SW 1271 (cell line): ENCODE measurements at places on chromosomes 2 and 18.
A peak's percentile ranks its signal among the peaks of the same experiment; 100 is the strongest.

DNA sequence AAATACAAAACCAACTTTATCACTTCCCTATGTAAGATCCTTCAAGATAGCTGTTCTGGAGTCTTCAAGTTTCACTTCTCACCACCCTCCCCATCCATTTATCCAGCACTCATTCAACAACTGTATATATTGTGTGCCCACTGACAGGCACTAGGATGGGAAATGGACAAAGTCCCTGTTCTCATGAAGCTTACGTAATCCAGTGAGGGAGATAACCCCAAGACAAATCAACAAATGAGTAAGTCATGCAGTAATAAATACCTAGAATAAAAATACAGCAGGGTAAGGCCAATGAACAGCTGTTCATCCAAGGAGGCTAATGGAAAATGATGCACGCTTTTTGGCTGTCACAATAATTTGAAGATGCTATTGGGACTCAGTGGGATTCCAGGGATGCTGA, 133.8 kb downstream of the MEMO1 start:
- DNase-seq: no peak

DNA sequence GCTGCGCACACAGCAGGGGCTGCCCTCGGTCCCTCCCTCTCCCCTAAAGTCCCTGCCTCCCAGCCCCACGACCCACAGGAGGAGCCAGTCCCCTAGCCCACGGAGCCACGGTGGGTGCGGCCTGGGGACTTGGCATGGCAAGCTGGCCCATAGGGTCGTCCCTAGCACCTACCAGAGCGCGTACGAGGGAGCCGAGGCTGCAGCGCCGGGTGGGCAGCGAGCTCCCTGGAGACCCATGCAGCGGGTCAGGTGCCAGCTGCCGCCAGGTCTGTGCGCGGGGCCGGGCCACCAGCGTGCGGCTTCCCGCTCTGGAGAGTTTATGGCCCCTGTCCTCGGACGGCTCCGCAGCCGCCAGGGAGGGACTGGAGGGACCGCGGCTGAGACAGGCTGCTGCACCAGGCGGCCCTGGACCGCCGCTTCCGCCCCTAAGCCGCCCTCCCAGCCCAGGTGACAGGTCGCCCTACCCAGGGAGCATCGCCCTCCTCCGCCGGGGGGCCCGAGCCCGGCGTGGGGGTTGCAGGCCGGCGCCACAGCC, 273.6 kb downstream of the CCDC74A start:
- DNase-seq: no peak

- DNase-seq: no peak
Observed at GRCh38 chr2:169285531-169286235, 76.7 kb downstream of the LRP2 start.

DNA sequence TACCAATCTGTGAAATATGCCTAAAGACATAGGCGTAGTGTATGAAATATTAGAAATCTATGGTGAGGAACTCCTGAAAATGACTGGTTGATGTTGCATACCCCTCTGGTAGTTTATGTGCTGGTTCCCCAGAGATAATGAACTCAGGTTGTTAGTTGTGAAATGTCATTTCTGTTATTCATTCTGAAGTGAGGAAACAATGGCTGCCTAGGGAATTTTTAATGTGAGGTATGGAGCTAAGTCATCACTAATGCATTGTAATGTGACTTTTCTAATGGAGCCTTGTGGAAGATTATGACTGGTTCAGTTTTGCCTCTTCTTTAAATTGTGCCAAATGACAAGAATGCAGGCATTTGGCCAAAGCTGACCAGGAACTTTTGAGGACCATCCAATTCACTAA, 61.6 kb upstream of the RAB27B start:
- no peak for DNase-seq

DNA sequence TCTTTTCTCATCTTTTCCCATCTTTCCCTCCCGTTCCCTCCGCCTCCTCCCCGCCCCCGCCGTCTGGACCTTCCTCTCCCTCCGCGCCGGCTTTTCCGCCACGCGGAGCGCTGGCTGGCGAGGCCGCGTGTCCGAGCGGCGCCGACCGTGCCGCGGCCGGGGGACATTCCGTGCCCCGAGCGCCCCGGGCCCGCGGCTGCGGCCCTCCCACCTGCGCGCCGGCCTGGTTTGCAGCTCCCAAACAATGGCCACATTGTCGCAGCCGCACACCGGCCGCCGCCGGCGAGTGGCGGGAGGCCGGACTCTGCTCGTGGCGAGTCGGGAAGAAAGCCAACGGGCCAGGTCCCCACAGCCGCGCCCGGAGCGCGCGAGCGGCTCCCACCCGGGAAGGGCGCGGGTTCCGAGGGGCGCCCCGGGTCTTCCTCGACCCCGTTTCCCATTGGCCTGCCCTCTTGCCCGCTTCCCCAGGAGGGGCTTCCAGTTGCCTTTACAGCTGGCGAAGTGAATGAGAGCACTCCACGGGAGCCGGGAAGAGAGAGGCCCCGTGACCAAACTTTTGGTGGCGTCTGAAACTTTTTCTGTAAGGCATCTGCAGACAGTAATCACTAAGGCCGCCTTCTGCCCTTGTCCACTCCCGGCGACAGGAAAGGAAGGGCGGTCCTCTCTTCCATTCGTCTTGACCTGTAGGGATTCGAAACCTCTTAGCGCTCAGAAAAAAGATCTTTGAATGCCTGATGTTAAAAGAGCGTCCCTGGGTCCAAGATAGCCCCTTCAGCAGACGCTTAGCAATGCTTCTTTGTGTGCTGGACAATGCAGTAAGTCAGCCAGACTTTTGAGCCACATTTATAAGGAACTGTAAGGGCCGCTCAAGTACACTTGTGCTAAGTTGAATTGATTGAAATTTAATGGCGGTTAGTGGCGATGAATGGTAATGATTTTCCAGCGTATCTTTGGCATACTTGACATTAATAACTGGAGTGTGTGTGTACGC, 6.2 kb downstream of the GLI2 start:
- DNase-seq: no peak

GRCh38 chr18:67117804-67118203, 398.7 kb downstream of the DSEL start:
- no peak for DNase-seq

DNA sequence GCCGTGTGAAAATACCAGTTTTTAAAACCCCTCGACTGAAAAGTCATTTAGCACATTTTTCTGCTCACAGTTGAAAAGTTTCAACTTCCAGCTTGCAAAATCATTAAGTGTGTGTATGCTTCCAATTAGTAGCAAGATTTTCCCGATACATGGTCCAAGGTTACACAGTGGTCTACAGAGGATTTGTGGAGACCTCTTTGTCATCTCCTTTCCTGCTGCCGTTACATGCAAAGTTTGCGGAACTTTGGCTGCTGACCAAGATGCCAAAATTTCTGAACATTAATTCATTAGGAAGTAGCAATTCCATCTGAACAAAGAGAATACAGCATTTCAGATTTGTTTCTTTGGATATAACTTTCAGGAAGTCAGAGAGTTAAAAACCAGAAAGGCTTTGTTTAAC, 474.6 kb downstream of the PLCL1 start:
- no peak for DNase-seq

DNA sequence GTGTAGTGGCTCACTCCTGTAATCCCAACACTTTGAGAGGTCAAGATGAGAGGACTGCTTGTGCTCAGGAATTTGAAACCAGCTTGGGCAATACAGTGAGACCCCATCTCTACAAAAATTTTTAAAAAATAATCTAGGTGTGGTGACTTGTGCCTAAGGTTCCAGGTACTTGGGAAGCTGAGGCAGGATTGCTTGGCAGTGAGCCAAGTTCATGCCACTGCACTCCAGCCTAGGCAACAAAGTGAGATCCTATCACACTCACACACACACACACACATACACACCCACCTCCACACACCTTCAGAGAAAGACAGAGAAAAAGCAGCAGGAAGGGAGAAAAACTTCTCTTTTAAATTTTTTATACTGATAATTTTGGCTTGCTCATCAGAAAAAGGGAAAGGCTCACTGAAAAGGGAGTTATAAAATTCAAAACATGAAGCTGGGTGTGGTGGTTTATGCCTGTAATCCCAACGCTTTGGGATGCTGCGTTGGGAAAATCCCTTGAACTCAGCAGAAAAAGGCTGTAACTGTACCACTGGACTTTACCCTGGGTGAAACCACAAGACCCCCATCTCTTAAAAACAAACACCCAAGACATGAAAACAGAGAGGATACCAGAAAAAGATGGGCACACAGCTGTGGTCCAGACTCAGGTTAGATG, 25.7 kb downstream of the FAM168B start:
- DNase-seq: no peak

DNA sequence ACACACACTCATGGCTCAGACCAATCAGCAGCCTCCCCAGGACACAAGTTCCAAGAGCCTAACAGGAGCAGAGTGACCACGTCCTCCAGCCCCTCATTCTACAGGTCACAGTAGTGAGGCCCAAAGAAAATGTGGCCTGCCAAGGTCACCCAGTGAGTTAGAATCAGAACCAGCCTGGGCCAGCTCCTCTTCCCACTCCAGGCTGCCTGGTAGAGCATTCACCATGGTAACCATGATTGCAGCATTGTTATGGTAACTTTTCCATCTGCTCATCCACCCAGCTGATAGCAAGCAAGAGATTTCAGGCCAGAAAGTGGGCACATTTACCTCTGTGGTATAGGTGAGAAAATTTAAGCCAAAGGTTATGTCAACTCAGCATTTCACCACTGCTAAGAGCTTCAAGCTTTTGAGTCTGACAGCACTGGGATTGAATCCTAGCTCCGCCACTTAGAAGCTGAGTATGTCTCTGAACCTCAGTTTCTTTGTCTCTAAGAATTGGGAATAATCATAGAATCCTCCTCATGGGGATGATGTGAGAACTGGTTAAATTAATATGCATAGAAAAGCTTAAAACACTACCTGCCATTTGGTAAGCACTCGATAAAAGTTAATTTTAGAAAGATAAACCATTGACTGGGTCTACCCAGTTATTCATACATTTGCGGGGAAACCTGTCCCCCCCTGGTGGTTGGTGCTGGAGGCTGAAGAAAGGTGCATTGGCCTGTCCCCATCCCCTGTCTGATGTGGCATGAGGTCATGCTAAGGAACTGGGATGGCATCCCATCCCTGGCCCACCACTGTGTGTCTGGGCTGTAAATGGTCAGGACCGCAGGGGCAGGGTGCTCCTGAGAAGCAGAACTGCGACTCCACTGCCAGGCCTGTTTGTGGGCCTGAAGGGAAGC, 181.5 kb downstream of the KLHL29 start:
- DNase-seq: no peak

- DNase-seq: no peak
Observed at GRCh38 chr2:182133195-182133891, 147.7 kb downstream of the PPP1R1C start.

GRCh38 chr18:58102875-58103274, 58.8 kb downstream of the NEDD4L start:
- DNase-seq: no peak

DNA sequence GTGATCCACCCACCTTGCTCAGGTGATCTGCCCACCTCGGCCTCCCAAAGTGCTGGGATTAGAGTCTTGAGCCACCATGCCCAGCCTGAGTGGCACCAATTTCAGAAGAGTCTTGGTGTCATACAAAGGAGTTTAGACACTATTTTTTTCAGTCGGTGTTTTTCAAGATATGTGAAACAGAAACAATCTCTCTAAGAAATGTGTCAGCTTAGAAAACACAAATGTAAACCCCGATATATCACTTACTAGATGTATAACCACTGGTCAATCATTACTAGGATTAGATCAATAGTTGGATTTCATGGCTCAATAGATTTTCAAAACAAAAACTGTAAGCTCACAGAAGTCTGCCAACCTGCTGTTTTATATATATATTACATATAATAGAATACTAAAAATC, 67.2 kb upstream of the FRZB start:
- no peak for DNase-seq

DNA sequence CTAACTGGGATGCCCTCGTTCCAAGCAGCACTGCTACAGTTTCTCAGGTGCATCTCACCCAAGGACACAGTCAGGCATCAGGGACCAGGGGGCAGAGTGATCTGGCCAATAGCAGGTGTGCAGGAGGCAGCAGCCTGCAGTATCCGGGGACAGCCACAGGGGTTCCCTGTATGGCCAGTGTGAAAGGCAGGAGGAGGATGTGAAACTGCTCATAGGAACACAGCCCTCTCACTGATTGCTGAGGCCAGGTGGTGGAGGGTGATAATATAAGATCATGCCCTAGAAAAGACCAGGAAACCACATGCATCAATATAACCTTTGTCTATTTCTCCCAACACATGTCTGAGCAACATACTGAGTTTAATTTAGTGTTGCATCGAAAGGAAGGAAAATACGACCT, 112.7 kb upstream of the TACR1 start:
- no peak for DNase-seq

- DNase-seq: no peak
Observed at GRCh38 chr2:190674966-190675650, 26.2 kb downstream of the NAB1 start.

DNA sequence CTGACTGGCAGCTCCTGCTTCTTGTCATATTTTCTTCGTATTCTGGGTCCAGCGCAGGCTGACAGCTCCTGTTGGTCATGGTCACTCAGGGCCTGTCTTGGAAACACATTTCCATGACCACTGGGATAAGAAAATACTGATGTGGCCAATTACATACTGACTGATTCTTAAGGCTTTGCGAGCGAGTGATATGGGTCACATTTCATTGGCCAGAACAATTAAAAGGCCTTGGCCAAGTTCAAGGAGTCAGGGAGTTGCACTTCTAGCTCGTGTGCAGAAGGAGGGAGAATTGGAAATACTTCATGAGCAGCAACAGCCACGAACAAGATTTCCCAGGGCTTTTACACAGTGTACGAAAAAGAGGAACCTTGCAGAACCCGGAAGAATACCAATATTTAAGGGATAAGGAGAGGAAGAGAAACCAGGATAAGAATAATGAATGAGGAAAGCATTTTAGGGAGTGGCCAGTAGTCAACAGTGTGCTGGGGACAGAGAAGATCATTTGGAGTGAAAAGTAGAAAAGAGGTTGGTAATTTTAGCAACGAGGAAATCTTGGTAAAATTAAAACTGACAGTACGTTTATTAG, 149.5 kb downstream of the ATP9B start:
- no peak for DNase-seq

- no peak for DNase-seq
Observed at GRCh38 chr18:36315736-36316135, 18.2 kb downstream of the FHOD3 start.

GRCh38 chr2:45192481-45192880, 183.2 kb upstream of the SIX2 start:
- no peak for DNase-seq

GRCh38 chr2:162297925-162298552, 20.4 kb downstream of the IFIH1 start:
- DNase-seq: peak; percentile 73

DNA sequence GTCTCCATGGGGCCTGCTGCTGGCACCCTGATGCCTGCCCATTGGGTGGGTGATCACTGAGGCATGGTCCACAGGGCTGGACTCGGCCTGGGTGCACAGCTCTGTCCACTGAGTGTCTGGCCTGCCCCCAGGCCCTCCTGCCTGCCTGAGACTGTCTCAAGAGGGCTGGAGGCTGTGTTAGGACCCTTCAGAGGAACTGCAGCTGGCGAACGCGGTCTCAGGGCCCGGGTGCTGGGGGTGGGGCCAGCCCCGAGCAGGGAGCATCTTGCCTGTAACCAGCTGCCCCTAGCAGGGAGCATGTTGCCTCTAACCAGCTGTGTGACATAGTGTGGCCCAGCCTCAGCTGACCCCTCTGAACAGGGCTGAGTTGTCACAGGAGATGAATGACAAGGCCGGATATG, 50.0 kb downstream of the TWIST2 start:
- no peak for DNase-seq
